ENCODE measurements at places on chromosomes 3 and 15. TPM values are rescaled to one million over a fixed set of nuclear protein-coding genes. Genes with fewer than 3 reads are reported as not detected.

DNA sequence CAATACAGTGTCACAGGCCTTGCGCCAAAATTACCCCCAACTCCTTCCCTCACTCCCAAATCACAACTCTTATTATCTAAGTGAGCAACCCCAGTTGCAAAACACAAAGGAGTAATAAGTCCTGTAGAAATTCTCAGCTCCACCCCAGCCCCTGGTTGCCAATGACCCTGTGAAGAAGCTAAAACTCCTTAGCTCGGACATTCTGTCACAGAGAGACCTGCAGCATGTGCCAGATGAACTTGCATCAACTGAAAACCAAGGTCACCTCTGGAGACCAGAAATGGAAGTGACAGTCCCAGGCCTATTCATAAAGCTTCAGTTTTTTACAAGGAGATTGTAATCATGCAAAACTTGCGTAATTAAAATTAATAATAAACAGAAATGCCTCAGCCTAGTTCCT lies 55.2 kb downstream of the RBPMS2 start:
- no peak for DNase-seq

Gene PDE12
- total RNA-seq, result 14.0 TPM

Gene VILL
- 1.7 TPM for total RNA-seq

DNA sequence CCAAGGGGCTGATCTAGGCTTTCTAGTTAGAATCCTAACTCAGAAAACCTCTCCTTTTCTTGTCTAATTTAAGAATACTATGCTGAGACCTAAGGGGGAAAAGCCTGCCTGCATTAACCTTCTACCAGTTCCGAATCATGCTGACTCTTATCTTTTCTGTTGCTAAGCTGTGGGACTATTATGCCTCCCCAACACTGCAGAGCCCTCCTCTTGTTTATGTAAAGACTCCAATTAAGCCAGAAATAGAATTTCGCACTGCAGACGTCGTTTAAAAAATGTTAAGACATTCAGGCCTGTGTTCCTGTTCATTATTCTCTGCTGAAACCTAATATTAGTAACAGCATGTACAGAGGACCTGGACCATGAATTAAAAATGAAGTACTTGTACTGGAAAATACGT lies 310.6 kb upstream of the ATP11B start:
- DNase-seq, result no peak

Gene CFAP44
- 2.6 TPM for total RNA-seq

DNA sequence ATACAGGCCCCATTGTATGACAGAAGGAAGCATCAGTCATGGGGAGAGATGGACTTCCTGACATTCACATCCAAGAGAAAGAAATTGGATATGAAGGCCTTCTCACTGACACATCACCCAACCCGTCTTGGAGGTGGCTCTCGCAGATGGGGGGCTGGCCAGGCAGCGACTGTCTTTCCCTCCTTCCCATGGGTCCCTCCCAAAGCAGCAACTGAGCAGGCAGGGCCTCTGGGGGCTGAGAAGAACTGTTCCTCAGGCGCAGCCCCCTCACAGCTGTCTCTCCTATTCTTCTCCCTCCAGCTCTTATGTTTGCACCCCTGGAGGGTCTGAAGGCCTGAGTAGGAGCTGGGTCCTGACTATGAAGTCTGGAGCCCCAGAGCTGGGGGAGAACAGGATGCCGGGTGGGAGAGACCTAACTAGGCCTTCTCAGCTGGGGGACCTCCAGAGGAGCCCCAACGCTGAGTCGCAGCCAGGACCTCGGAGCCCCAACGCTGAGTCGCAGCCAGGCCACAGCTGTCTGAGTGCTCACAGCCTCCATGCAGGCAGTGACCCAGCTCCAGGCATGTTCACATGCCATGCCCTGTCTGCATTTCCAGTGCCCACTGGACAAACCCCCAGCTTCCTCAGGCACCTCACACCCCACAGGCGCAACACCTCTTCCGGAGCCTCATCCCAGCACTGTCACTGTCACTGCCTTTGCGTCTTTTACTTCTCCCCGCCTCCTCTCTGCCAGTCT lies 29.6 kb downstream of the UMPS start:
- no peak for DNase-seq
